Neural progenitor cell (in vitro differentiated cells): ENCODE measurements at places on chromosomes 12 and 14.
A peak's percentile ranks its signal among the peaks of the same experiment; 100 is the strongest.

DNA sequence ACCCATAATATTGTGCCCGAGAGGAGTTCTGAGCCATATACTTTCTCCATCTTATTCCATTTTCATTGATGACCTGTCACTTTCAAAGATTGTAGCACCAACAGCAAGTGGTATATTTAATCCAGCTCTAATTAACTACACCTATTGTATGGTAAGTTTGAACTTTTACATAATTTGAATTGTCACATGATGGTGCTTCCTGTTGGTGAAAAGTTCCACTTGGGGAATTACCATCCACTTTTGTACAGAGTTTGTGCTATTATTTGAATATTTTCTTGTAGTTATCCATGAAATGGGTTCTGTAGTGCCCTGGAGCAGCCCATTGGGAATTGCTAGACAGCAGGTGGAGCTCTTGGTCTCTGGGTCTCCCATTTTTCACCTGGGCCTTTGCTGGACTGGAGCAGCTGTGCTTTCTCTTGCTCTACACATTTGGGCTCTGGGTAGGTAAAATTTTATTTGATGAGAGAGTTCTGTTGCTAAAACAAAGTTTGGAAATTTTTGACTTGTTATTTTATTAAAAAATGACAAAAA lies 3.0 kb downstream of the SMCO3 start:
- no peak overlapping the region for H3K4me3 ChIP-seq
- no peaks in the 10 kb centered on the region for H3K36me3 ChIP-seq
- no peak overlapping the region for H3K27ac ChIP-seq
- peak; percentile 32 for DNase-seq

DNA sequence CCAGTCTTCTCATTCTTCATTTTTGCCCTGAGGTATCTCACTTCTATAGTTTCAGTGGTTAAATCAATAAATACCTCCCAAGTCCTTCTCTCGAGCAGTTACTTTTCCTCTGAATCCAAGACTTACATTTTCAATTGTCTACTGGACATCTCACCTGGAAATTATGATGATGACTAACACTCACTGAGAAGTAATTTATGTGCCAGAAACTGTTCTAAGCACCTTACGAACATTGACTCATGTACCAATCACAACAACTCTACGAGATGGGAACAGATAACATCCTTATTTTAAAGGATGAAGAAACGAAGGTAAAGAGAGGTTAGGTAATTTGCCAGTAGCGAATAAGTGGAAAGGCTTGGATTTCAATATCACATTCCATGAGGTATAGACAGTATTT lies 94.1 kb downstream of the EML5 start:
- H3K4me1 ChIP-seq = no peaks in the 10 kb centered on the region
- H3K27me3 ChIP-seq = peaks cover 7% of the 10 kb centered on the region
- no peak for DNase-seq
- no peaks in the 10 kb centered on the region for H3K36me3 ChIP-seq
- no peak overlapping the region for H3K27ac ChIP-seq

DNA sequence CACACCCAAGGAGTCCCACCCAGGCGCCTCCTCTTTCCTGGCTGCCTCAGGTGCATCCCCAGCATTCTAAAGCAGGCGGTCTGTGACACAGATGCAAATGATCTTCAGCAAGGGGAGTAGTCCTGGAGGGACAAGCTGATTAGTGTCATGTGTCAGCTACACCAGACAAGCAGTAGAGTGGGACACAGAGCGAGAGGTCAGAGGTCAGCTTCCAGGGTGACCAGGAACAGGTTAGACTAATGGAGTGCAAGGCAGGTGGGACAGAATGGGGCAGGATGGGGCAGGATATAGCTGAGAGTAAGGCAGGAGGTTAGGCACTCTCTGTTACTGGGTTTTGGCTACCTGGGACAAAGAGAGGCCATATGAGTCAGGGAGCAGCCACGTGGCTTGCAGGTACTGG lies 534.0 kb downstream of the FUT8 start:
- H3K36me3 ChIP-seq = no peaks in the 10 kb centered on the region
- DNase-seq = no peak
- peaks cover 2% of the 10 kb centered on the region for H3K4me1 ChIP-seq
- no peaks in the 10 kb centered on the region for H3K27me3 ChIP-seq
- H3K27ac ChIP-seq = no peak overlapping the region

DNA sequence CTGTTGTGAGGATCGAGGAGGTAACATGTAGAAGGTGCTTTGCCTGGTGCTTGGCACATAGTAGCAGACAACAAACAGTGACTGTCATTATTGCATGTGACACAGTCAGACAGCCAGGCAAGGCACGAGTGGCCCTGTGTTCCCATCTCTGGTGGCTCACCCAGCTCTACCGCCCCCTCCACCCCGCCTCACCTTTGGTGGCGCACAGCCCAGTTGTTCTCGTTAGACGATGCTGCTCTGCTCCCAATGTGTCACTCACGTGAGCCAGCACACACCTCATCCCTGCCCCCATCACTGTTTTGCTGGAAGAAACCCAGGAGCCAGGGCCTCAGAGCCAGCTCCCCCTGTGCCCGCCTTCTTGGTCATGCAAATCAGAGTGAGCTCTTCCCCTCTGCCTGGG lies 113.3 kb downstream of the CALM1 start:
- no peaks in the 10 kb centered on the region for H3K36me3 ChIP-seq
- DNase-seq = no peak
- H3K4me1 ChIP-seq = peaks cover 12% of the 10 kb centered on the region
- no peak overlapping the region for H3K4me3 ChIP-seq

GRCh38 chr14:89184952-89185351 lies 232.1 kb downstream of the FOXN3 start:
- peaks cover 24% of the 10 kb centered on the region for H3K4me1 ChIP-seq
- no peak for DNase-seq
- no peaks in the 10 kb centered on the region for H3K36me3 ChIP-seq

- H3K36me3 ChIP-seq = no peaks in the 10 kb centered on the region
- no peaks in the 10 kb centered on the region for H3K27me3 ChIP-seq
- H3K4me3 ChIP-seq = no peak overlapping the region
- no peak overlapping the region for H3K27ac ChIP-seq
- peaks cover 3% of the 10 kb centered on the region for H3K4me1 ChIP-seq
- DNase-seq = no peak
Observed at GRCh38 chr14:70893062-70893845, 14.0 kb upstream of the PCNX1 start.

- no peak overlapping the region for H3K27ac ChIP-seq
- no peaks in the 10 kb centered on the region for H3K4me1 ChIP-seq
- no peaks in the 10 kb centered on the region for H3K36me3 ChIP-seq
- DNase-seq = peak; percentile 6
- no peak overlapping the region for H3K4me3 ChIP-seq
Observed at GRCh38 chr12:22312336-22312735, 22.2 kb downstream of the ST8SIA1 start.
